ENCODE measurements at places on chromosomes 12 and 14.
A peak's percentile ranks its signal among the peaks of the same experiment; 100 is the strongest.

DNA sequence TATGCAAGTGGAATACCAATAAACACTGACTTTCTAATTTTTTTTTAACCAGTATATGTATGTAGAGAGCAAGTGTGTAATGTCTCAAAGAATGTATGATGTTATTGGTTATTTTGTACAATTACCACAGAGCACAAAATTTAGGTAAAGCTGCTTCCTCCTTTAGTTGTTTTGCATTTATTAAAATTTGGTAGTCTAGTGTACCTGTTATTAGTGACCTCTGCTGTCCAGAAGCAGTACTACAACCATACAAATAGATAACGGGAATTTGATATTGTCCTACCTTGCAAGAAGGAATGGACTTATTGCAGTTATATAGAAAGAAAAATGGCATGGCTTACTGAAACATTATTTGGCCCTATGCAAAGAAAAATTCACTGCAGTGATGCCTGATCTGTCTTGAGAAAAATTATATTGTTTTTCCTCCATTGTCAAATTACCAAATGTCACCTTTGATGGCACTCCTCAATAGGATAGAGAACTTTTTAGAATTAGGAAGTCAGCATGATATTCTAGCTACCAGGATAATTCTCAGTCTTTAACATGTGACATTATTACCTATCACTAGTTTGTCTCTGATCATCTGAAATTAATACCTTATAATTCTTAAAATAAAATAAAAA, 153.9 kb upstream of the RMST start:
- DNase-seq: peak; percentile 54

DNA sequence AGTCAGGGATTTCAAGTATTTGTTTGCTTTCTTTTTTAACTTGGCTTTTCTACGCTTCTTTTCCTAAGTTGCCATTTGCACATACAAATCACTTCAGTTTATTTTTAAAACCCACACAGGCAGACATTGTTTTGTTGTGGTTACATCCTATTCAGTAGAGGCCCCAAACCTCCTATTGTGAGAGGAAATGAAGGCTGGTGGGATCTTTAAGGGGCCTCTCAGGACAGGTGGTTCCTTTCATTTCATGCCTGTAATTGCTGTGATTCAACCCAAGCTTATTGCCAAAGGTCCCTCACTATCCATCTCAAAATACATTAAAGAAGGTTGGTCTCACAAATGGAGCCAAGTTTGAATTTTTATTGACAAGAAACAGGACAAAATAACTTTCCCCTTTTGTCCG, 257.1 kb downstream of the ADAMTS20 start:
- DNase-seq: no peak

DNA sequence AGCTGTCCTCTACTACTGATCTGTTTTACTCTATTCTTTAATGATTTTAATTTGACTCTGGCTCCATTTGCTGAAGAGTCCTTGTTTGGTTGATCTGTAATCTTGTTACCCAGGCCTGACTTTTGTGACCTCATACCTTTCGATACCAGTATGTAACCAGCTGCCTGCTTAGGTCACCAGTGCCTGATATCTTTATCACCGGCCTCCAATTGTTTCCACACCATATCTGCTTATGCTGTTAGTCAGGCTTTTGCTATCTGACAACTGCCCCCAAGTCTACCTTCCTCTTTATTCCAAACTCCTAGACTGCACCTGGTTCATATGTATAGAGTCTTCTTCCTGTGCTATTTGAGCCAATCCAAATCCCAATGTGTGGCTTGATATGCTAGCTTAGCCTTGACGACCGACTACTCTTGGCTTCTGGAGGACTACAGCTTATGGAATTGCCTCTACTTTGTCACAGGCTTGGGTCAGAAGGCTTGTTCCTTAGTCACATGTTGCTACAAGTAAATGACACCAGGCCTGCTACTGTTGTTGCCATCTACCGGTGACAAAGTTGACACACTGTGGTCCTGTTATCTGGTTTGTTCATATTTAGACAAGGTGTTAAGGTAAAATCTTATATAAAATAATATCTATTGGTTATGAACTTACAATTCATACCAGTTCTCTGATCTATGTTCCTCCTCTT, 193.9 kb downstream of the TRHDE start:
- no peak for DNase-seq

DNA sequence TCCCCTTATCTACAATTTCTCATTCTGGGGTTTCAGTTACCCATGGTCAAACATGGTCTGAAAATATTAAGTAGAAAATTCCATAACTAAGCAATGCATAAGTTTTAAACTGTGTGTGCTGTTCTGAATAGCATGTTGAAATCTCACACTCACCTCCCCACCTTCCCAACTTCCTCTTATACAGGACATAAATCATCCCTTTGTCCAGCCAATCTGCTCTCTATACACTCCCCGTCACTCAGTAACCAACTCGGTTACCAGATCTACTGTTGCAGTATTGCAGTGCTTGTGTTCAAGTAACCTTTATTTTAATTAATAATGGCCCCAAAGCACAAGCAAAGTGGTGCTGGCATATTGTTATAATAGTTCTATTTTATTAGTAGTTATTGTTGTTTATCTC, 420.5 kb downstream of the GXYLT1 start:
- DNase-seq: no peak

GRCh38 chr14:58466459-58466858, 38.9 kb downstream of the KIAA0586 start:
- no peak for DNase-seq

- no peak for DNase-seq
These were observed at the start of gene ASB2 for GRCh38 chr14:93976477-93977057. Gene ASB2, minus strand, starts transcription at chr14:93976570. Its CDS starts 12,031 bp downstream, at chr14:93964539.

GRCh38 chr14:51357250-51357649, 117.2 kb downstream of the TMX1 start:
- DNase-seq: no peak

GRCh38 chr14:75875958-75876357, 105.8 kb downstream of the TGFB3 start:
- DNase-seq: no peak

Measured in naive B cell (primary cell).